ENCODE measurements at places on chromosomes 7 and 10.

GRCh38 chr10:84200537-84201243 is 6.4 kb downstream of the CDHR1 start:
- no peak for DNase-seq

GRCh38 chr10:76398043-76398710 is 966.8 kb downstream of the LRMDA start:
- no peak for DNase-seq

DNA sequence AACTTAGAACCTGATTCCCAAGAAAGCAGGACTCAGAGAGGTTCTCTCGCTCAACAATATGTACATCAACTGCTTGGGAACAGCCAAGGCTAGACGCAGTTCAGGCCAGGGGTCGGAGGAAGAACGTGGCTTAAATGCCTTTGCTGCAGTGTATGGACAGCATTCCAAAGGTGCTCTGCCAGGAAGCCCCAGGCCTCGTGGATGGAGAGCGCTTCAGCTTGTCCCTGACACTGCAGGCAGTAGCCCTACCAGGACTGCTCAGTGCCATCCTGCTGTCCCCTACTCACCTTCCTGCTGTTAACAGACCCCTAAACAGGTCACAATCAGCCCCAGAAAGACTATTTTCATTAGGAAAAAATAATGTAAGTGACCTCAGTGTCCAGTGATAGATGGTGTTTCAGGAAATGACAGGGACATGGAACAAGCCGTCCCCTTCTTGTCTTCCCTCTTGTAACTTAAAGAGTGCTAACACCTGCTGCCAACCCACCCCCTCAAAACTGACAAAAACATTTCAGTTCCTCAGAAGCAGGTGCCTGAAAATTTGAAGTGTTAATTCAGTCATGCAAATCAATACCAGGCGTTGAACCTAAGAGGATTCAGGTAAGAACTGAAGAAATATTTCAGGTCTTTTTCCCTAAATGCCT is 16.5 kb downstream of the CREB3L2 start:
- DNase-seq, result peak; percentile 87

DNA sequence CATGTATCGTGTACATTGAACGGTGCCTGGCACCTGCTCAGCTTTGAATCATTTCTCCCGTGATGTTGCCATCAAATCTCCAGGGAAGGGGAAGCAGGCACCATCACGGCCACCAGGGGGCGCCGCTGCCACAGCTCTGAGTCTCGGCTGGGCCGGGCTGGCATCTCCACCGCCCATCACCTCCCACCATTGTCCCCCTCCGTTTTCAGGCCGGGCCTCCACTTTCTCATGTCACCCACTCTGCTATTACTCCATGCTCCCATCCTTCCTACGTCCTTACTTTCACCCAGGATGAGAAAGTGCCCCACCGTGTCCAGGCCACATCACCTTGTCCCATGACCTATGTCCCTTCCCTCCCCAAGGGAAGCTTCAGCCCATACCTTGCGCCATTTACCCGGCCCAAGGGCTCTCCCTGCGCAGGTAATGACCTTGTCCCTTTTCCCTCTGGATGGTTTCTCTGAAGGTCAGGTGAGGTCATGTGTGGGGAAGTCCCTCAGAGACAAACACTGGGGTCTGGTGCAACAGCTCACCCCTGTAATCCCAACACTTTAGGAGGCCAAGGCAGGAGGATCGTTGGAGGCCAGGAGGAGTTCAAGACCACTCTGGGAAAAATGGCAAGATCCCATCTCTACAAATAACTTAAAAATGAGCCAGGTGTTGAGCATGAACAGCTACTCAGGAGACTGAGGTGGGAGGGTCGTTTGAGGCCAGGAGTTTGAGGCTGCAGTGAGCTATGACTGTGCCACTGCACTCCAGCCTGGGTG is 31.8 kb upstream of the OCM2 start:
- DNase-seq, result peak; percentile 81

- no peak for DNase-seq
These were observed 297.8 kb downstream of the DNAJB6 start for GRCh38 chr7:157634401-157635147.

GRCh38 chr7:139600306-139600705 is 76.8 kb downstream of the CLEC2L start:
- no peak for DNase-seq

Data from islet precursor cell (in vitro differentiated cells).